ENCODE measurements at places on chromosomes 12 and 14. TPM values are rescaled to one million over a fixed set of nuclear protein-coding genes. Genes with fewer than 3 reads are reported as not detected.

DNA sequence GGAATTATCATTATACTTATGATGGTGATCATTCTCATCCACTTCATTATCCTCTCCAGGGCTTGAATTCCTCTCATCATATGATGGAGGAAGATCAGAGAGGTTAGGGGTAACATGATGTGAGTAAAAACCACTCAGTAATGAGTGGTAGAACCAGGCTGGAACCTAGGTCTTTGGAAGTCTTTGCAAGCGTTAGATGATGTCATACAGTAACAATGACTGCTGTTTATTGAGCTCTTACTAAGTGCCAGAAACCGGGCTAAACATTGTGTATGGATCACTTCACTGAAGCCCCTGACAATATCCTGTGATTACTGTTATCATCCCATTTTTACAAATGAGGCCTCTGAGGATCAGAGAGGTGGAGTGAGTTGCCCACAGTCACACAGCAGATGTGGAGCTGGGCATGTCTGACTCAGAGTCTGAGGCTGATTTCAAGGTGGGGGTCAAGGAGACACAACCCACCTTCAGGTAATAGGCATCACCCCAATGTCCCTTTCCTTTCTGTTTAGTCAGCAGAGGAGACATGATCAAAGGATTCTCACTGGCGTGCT lies 19.5 kb downstream of the WSCD2 start:
- H3K27me3 ChIP-seq: no peaks in the 10 kb centered on the region
- H3K36me3 ChIP-seq: no peaks in the 10 kb centered on the region
- H3K4me1 ChIP-seq: no peaks in the 10 kb centered on the region
- H3K4me3 ChIP-seq: no peak overlapping the region

- no peaks in the 10 kb centered on the region for H3K4me1 ChIP-seq
- no peak overlapping the region for H3K4me3 ChIP-seq
- no peak overlapping the region for H3K27ac ChIP-seq
- DNase-seq: no peak
These were observed 3.6 kb downstream of the SPRING1 start for GRCh38 chr12:116734156-116734768.

DNA sequence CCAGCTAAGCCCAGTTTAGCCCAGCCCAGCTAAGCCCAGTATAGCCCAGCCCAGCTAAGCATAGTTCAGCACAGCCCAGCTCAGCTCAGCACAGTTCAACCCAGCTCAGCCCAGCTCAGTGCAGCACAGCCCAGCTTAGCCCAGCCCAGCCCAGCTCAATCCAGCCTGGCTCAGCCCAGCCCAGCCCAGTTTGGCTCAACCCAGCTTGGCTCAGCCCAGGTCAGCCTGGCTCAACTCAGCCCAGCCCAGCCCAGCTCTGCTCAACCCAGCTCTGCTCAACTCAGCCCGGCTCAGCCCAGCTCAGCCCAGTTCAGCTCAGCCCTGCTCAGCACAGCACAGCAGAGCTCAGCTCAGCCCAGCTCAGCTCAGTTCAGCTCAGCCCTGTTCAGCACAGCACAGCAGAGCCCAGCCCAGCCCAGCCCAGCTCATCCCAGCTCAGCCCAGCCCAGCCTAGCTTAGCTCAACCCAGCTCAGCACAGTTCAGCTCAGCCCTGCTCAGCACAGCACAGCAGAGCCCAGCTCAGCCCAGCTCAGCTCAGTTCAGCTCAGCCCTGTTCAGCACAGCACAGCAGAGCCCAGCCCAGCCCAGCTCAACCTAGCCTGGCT lies 330.9 kb downstream of the TMEM121 start:
- no peaks in the 10 kb centered on the region for H3K4me1 ChIP-seq
- H3K27ac ChIP-seq: no peak overlapping the region
- H3K4me3 ChIP-seq: no peak overlapping the region
- H3K27me3 ChIP-seq: no peaks in the 10 kb centered on the region
- DNase-seq: no peak

DNA sequence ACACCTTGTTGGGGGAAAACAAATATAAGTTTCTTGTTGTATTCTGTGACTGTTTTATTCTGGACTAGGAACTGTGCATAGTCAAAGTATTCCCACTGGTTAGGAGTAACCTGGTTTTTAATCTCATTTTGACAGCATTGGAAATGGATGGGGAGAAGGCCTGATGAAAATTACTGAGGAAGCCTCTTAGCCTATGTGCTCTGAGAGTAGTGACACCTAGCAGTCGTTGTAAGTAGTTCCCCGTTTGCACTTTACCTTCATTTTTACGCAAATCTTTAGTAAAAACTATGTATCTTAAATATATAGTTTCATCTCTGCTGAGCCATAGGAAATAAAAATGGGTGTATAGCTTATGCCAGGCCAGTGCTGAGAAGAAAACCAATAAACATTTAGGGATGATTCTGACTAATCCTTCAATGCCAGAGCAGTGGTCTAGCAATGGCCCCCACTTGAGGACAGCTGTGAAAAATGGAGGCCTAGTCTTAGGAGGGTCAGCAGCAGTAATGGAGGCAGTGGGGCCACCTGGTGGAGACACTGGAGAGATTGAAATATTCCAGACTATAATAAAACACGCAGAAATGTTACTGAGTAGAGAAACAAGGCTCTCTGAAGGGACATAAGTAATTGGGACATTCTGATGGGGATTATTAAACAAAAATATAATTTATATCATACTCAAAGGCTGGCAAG lies 133.2 kb upstream of the NOVA1 start:
- H3K4me1 ChIP-seq: no peaks in the 10 kb centered on the region
- H3K36me3 ChIP-seq: no peaks in the 10 kb centered on the region
- H3K4me3 ChIP-seq: no peak overlapping the region

The DPY19L2 gene
- total RNA-seq: 3.2 TPM

The KRT83 gene
- not detected for total RNA-seq

Data from ascending aorta (tissue), 2 donors.